Activated T-cell treated with anti-CD3 and anti-CD28 coated beads for 4 hours (primary cell): ENCODE measurements at places on chromosomes 7 and 10.

DNA sequence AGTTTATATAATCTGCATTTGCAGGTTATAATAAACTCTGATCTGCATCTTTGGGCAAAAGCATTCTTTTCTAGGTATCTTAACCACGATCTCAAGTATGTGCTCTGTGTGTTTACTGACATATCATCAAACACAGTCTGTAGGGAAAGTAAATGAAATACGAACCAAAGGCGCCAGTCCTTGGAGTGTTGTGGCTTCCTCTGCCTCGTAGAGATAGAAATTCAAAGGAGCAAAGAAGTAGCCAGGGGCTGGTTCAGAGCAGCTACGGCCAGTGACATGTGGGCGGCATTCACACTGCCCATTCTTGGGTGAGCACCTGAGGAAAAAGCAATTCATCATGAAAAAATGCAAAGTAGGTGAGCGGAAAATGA, 38.7 kb downstream of the LAMB4 start:
- DNase-seq, result no peak

DNA sequence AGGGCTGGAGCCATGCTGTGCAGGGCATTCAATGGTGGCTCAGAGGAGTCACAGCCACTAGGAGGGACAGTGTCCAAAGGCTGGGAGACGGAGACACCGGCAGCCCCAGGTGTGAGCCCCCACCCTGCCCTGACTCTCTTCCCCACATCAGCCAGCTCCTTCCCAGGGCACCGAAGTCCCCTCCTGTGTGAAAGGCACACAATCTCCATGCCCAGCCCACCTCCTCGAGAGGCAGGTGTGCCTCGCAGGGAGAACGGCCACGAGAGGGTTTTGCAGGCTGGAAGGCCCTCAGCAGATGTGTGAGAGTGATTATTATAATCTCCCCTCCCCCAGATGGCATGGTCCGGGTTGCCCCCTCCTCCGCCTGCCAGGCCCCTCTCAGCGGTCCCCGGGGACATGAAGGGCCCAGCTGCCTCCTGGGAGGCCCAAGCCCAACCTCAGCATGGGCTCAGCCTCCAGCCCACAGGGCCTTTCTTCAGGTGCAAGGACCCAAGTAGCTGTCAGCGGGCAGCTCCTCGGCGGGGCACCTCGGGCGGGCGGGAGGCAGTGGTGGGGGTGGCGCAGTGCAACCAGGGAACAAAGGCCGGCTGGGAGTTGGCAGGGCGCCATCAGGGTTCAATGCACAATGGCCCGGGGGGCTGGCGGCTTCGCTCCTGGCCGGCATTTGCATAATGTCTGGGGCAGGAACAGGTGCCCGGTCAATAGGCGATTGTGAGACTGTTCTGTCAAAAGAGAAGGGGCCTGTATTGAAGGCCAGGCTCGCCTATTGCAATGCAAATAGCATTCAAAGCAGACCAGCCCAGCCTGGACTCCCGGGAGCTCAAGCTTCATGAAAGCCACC, 155.3 kb upstream of the ZMIZ1 start:
- DNase-seq, result no peak

- DNase-seq, result no peak
Measured at GRCh38 chr7:11650030-11650429, 182.0 kb downstream of the THSD7A start.

DNA sequence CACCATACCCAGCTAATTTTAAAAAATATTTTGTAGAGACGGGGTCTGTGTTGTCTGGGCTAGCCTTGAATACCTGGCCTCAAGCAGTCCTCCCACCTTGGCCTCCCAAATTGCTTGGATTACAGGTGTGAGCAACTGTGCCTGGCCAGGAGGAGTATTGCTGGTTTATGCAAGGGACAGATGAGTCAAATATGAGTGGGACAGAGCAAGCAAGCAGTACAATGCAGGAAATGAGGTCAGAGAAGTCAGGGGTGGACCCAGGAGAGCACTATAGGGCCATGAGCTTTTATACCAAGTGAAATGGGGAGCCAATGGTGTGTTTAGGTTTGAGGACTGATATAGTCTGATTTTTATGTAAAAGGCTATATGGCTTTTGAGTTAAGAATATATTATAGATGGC, 6.3 kb downstream of the TSPAN13 start:
- no peak for DNase-seq
